ENCODE measurements at places on chromosomes 5 and 9.

DNA sequence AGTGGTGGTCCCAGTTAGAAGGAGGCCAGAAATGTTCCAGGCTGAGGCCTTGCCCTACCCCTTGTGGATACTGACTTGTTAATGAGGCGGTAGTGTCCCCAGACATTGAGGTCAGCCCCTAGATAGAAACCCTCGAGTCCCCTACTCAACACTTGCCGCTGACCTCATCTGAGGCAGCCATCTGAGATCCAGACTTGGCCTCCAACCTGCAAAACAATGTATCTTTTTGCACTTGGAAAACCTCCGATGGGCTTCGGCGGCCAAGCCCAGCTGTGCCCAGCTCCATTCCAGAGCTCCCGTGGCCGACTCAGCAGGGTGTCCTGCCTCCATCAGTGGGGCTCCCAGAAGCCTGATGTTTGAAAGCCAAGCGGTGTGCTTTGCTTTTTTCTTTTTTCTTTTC lies 122.1 kb downstream of the WNK2 start:
- no peak for DNase-seq

- no peak for DNase-seq
Measured at GRCh38 chr5:158880483-158881001, 219.2 kb downstream of the EBF1 start.

DNA sequence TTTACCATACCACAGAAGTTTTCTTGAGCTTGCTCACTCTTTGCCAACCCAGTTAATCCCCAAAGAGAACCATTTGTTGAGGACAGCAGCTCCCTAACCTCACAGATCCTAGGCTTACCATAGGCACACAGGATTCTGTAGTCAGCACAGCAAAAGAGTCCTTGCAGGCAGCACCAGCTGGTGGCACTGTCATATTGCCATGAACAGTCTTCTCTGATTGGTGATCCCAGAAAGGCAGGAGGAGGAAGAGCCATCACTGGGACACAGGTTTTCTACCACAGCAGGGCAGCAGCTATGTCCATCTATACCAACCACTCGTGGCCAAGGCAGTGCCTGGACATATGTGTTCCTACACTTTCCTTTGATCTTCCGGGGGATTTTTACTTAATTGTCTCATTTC lies 297.1 kb upstream of the CD180 start:
- DNase-seq = no peak

- no peak for DNase-seq
Measured at GRCh38 chr5:155080721-155081120, 67.2 kb downstream of the KIF4B start.

GRCh38 chr9:3912280-3912679 lies 386.5 kb upstream of the RFX3 start:
- DNase-seq = no peak

DNA sequence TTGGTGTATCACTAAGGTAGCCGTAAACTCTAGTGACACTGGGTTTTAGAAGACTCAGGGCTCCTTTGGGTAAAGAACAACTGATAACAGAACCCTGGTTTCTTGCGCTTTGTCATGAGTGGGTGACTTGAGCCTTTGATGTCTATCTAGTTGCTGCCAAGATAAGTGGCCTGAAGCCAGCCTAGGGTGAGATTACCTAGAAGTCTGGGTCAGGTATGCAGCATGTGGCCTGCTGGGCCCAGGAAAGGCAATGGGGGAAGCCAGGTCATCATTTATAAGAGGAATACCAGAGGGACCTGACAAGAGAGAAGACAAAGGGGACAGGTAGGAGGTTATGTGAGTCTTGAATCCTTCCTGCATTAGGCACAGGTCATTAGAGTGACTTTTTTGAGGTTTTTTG lies 23.2 kb upstream of the GARNL3 start:
- DNase-seq = no peak

GRCh38 chr5:39475159-39475571 lies 50.4 kb upstream of the DAB2 start:
- no peak for DNase-seq

- no peak for DNase-seq
Measured at GRCh38 chr9:93510041-93510440, 56.7 kb upstream of the FAM120AOS start.

DNA sequence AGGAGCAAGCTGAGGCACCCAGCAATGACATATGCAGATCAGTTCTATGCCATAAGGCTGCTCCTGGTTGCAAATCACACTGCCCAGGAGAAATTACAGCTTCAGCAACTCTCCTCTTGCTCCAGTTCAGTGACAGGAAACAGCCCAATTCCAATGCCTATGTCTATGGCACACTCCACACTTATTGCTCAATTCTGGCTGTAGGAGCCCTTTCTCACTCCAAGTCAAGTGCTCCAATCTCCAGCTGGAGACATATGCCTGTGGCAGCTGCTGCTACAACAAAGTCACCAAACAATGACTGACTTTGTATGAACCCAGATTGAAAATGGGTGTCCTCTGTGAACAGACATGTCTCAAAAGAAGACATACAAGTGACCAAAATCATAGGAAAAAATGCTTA lies 31.8 kb upstream of the PLCXD3 start:
- DNase-seq = no peak

- no peak for DNase-seq
Measured at GRCh38 chr5:77167063-77167462, 43.4 kb upstream of the PDE8B start.

- DNase-seq = no peak
Measured at GRCh38 chr5:135236908-135237747, 161.9 kb downstream of the MACROH2A1 start.

GRCh38 chr5:122649080-122649479 lies 125.8 kb upstream of the SNX2 start:
- DNase-seq = no peak

- no peak for DNase-seq
Measured at GRCh38 chr9:29575219-29575618, 2001.9 kb upstream of the C9orf72 start.

DNA sequence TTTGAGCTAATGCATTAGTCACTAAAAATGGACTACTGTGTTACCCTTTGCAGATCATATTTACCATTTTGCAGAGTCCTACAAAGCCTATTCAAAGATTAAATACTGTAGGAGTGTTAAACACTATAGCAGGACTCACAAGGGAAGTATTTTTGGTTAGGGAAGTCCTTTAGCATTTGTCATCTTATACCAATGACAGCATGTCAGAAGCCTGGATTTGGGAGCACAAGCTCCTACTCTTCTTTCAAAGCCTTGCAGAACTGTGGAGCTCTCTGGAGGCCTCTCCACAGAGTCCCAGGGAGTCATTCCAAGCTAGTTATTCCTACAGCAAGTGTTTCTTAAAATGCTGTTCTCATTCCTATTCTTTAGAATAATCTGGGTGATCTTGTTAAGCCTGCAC lies 288.8 kb downstream of the PIK3R1 start:
- DNase-seq = no peak

DNA sequence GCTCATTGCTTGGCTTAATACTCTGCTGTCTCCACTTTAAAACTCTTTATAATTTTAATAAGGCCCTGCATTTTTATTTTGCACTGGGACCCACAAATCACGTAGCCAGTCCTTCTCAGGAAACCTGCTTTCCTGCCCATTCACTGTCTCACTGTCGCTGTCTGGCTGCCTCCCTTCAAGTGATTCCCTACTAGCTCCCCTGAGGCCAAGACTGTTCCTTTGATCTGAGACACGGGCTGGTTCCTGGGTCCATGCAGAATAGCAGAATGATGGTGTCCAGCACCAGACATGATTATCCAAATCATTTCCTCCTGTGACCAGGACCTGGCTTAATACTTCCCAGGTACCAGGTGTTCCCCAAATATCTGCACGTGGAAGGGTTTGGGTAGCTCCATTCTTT lies 597.1 kb upstream of the KLF4 start:
- DNase-seq = no peak

GRCh38 chr9:130340011-130340410 lies 74.5 kb downstream of the HMCN2 start:
- DNase-seq = no peak

GRCh38 chr9:92265154-92265553 lies 28.3 kb downstream of the IARS1 start:
- no peak for DNase-seq

DNA sequence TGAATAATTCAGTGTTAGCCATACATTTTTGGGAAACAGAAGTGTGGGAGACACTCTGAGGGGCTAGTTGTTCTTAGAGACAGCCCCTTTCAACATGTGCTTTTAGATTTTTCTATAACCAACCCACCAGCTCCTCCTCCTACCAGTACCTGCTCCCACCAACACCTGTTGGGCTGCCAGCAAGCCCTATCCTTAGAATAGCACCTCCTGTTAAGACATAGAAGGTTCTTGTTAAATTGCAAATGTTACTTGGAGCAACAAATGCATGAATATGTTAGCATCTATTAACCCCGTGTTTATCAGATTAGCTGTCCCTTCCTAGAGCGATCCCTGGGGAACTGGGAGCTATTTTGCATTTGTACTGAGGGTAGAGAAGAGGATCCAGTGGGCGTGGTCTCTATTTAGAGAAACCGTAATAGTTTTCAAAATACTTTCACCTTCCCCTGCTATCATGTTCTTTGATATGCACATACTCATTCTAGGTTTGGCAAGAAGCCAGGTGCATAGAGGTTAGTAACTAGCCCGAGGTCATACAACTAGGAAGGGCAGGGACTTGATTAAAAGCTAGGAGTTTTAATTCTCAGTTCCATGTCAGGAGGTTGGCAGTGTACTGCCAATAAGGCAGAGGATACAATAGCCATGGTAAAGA lies 334.4 kb downstream of the KCTD16 start:
- no peak for DNase-seq

Data from activated B cell treated with CpG ODN at 0.5 μM for 24 hours (primary cell).